NCI-H2029 treated with DMSO at 0.1 percent for 48 hours (cell line): ENCODE measurements at places on chromosomes 3 and 15.

GRCh38 chr3:52128118-52128683 lies 26.0 kb downstream of the POC1A start:
- no peak for DNase-seq

DNA sequence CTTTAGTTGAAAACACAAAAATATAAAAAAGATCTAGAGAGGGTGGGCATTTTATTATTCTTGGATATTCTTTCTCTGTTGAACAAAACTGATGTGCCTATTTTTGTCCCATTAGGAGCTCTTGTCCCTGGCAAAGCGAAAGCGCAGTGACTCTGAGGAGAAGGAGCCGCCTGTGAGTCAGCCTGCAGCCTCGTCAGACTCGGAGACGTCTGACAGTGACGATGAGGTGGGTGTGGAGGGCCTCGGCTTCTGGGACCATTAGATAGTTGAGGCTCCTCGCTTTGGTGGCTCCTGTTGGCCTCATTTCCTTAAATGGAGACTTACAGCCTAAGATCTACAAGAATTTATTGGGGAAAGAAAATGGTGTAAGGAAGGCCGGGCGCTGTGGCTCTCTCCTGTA lies 21.3 kb downstream of the RTF1 start:
- no peak for DNase-seq

DNA sequence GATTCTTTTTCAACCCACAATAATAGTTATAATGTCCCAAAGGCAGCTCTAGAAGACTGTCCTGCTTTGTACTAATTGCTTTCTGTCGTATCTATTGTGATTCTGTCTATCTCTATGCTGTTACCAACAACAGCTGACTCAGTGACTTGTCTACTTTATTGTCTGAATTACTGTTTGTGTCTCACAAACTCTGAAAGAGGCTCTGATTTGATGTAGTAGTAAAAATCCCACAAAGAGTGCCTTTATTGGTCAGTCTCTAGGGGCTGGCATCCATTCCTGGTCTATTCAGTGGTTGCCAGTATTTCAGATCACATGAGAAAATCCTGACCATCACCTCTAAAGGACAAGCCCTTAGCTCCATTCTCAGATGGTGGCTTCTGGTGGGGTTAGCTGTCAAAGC lies 254.2 kb downstream of the NSUN3 start:
- DNase-seq: no peak

DNA sequence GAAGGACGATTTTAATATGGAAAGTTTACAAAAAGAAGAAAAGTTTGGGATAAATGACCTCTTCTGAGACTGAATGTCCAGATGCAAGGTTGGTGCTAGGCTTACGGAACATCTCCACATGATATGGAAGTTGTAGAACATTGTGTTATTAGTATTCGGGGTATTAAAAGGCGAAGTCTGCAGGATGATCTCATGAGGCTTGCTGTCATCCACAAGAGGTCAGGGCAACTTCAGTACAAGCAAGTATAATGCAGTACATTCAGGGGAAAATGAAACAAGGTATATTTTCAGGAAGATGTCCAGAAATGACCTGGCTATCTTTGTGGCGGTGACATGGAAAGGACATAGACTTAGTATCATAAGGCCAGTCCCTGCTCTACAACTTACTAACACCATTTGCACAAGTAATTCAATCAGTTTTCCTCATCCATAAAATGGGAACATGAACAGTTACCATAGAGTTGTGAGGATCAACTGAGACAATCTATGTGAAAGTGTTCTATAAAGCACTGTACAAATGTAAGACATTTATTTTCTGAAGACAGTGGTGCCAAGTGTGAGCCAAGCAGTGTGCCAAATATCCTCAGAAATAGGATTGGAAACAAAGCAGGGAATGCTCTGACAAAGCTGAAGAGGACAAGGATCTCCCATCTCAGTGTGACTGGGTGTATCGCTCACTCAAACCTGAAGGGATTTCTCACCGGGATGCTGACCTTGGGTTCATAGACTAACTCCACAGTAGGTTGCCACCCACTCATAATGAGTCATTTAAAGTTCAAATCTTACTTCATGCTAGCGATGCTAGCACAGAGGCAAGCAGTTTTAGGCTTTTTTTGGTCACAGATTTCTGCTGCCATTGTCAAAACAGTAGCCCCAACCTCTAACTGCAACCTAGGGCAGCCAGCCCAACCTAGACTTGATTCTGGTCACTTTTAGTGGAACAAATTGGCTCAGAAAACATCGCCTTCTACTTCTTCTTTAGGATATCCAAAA lies 118.3 kb downstream of the TIGIT start:
- no peak for DNase-seq

GRCh38 chr3:30730967-30731366 lies 124.6 kb downstream of the TGFBR2 start:
- no peak for DNase-seq

- no peak for DNase-seq
Measured at GRCh38 chr15:61869656-61870055, 190.6 kb downstream of the VPS13C start.

DNA sequence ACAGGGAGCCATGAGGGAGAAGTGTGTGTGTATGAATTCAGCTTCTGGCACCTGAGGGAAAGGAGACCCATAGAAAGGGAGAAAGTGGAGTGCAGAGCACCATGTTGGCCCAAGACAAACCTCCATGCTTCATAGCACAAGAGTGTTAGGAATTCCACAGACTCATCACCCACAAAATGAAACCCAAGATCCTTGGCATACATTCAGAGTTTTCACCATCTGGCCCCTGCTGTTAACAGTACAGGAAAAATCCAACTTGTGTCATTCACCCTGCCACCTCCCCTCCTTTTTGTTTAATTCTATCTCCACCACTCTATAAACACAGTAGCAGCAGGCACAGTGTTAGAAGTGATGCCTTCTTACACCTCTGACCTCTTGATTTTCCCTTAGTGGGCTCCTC lies 60.0 kb upstream of the MNS1 start:
- DNase-seq: no peak

GRCh38 chr15:52523192-52523591 lies 5.5 kb downstream of the MYO5A start:
- no peak for DNase-seq

DNA sequence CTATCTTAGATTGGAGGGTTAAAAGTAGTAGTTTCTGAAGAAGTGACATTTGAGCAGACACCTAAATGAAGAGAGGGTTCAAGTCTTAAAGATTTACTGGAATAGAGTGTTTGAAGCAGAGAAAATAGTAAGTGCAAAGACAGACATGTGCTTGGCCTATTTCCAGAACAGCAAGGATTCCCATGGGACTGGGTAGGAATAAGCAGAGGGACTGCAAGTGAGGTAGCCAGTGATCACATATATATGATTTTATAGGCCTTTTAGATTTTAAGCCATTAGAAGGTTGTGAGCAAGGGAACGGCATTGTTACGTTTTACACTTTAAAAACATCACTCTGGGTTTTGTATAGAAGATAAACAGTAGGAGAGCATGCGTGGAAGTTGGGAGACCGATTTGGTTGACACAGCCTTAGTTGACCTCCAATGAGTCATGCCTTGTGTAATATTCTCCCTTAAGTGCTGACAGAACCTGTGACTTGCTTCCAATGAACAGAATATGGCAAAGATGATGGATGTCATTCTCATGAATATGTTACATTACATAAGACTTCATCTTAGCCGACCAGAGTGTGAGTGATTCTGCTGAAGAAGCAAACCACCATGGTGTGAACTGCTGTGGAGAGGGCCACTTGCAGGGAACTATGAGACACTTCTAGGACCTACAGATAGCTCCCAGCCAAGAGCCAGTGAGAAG lies 37.1 kb upstream of the SLC4A7 start:
- no peak for DNase-seq

GRCh38 chr3:128703561-128703960 lies 22.4 kb upstream of the RAB7A start:
- peak; percentile 24 for DNase-seq

- no peak for DNase-seq
Measured at GRCh38 chr15:75067123-75067830, 43.9 kb downstream of the PPCDC start.

- DNase-seq: no peak
Measured at GRCh38 chr15:65376767-65377104, 1.1 kb downstream of the IGDCC3 start.

DNA sequence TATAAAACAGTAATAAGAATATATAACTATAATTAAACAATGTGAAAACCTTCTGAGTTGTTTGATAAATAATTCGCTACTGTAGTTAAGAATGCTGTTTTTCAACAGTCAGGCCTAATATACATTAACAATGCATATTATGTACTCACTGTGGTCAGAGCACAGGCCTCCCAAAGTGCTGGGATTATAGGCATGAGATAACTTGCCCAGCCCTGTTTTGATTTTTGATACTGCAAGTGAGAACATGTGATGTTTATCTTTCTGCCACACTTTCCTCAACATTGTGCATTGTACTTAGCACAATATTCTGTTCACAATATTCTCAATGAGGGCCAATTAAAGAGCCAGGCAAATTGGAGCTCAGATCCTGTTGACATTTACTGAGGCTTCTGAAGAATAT lies 274.5 kb upstream of the RARB start:
- DNase-seq: no peak

- DNase-seq: no peak
Measured at GRCh38 chr3:123085293-123085931, 18.6 kb downstream of the PDIA5 start.

- no peak for DNase-seq
Measured at GRCh38 chr3:133962849-133963248, 66.9 kb downstream of the SLCO2A1 start.

DNA sequence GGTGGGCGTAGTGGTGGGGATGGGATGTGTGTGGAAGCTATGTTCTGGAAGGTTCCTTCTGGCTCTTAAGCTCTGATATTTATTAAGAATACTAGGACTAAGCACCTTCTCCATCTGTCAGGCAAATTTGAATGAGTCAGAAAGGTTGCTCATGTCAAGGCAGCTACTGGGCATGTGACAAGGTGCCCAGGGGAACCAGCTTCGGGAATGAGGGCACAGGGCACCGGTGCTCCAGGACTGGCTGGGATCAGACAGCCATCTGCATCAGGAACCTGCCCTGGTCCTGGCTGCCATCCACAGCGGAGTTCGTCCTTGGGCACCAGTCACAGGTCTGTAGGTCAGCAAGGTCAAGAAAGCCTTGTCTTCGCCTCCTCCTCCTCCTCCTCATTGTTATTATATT lies 32.5 kb downstream of the CA12 start:
- DNase-seq: no peak

GRCh38 chr15:63243101-63243500 lies 34.3 kb upstream of the APH1B start:
- no peak for DNase-seq

GRCh38 chr3:143507735-143508580 lies 340.3 kb downstream of the SLC9A9 start:
- no peak for DNase-seq

GRCh38 chr15:101536875-101537405 lies 47.4 kb upstream of the PCSK6 start:
- DNase-seq: no peak

- DNase-seq: no peak
Measured at GRCh38 chr3:61257148-61257547, 5.9 kb upstream of the FHIT start.

DNA sequence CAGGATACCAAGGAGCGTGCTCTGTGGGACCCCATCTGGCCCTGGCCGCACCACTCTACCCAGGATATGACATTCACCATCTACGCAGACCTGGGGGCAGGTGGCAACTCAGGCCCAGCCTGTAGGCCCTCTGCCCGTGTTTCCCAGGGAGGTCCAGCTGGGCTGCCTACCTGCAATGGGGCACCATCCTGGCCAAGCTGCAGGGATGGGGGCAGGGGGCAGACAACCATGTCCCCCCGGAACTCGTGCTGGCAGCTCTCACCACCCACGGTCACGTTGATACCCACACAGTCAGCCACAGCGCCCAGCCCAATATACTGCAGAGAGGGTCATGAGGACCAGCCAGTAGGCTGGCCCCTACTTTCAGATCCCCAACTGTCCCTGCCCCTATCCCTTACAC lies 7.9 kb downstream of the MST1R start:
- no peak for DNase-seq

DNA sequence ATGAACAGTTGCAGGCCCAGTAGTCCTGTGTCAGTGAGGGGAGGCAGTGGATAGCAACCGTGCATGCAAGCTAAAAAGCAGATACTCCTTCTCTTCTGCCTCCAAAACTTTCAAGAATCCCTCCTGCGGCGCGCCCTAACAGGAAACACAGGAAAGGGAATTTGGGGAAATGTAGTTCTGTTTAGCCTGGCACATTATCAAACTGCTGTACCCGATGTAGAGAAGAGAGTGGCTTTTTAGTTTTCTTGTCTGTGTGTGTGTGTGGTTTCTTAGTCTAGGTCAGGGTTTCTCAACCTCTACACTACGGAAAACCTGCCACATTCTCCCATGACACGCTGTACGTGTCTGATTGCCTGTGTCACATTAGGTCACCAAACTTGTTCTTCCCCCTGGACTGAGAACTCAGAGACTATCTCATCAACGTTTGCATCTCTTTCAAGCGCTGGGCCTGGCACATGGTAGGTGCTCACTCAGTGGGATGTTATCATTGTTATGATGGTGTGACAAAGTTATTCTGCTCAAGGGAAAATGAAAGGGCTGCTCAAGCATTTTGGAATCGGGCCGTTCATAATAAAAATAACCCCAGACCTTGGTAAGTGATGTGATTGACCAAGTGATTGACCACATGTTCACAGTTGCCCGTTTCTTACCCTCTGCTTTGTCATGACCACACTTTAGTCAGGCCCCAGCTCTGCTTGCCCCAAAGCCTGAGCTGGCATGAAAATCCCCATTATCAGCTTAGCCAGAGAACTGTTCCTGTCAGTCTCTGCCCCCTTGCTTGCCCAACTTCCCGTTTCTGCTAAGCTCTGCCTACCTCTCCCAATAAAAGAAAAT lies 33.2 kb downstream of the TM4SF4 start:
- DNase-seq: no peak

DNA sequence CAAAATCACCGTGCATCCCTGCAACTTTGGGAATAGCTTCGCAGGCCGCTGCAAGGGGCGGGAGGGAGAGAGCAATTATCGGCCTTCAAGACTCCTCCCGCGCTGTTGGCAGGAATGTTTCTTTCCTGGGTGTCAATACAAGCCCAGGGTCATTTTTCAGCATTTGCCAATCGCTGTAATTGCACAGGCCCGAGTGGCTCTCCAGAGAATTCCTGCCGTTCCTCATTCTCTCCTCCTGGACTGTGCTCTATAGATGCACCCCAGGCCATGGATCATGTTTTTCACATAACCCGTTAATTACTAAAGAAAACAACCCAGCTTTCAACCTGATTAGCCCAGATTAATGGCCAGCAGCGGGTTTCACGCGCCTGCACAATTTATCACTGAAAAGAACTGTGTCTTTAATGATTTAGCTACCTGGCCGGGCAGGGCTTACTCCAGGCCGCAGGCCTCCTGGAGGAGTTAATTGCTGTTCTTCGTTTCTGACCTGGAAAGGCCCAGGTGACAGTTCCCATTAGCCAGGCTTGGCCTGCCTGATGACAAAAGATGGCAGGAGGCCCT lies 144.3 kb downstream of the OPA1 start:
- no peak for DNase-seq

GRCh38 chr15:67006083-67007065 lies 59.0 kb upstream of the SMAD3 start:
- no peak for DNase-seq
